HFFc6 (cell line): ENCODE measurements at places on chromosomes 5 and 9. TPM values are rescaled to one million over a fixed set of nuclear protein-coding genes. Genes with fewer than 3 reads are reported as not detected.

The SCGB3A2 gene
- not detected in 3 replicates for total RNA-seq

The ARL10 gene
- total RNA-seq, result 7.7 to 8.8 TPM (median 8.6 TPM) in 3 replicates

The ABCA1 gene
- 9.5 to 15.8 TPM (median 10.4 TPM) in 3 replicates for total RNA-seq

DNA sequence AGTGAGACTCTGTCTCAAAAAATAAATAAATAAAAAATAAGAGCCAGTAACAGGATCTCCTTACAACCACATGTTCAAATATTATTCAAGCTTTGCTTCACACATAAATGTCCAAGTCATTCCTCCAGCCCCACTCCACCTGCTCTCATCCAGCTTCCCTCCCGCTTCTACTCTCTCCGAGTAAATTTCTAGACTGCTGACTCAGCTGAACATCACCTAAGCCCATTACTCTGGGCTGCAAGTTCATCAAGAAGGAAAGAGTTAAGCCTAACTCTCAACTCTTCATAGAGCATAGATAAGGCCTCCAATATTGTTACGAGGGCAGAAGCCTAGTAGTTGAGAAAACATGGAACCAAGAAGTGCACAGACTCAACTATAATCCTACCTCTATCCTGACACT is 300.2 kb downstream of the FBXL17 start:
- DNase-seq, result no peak
- no peak overlapping the region for H3K4me3 ChIP-seq
- no peaks in the 10 kb centered on the region for H3K36me3 ChIP-seq
- no peak overlapping the region for H3K27ac ChIP-seq
- no peaks in the 10 kb centered on the region for H3K27me3 ChIP-seq

- H3K36me3 ChIP-seq, result no peaks in the 10 kb centered on the region
- H3K27me3 ChIP-seq, result no peaks in the 10 kb centered on the region
- H3K27ac ChIP-seq, result no peak overlapping the region; the same call in 1 of the 2 replicates
- DNase-seq, result peak; percentile 48
Measured at GRCh38 chr9:27548055-27548741, 18.6 kb upstream of the MOB3B start.

- H3K27ac ChIP-seq, result no peak overlapping the region
- peaks cover 38% of the 10 kb centered on the region for H3K4me1 ChIP-seq
- no peak for DNase-seq
- no peak overlapping the region for H3K4me3 ChIP-seq
Measured at GRCh38 chr9:134060546-134060945, 7.3 kb downstream of the BRD3 start.

The SGCD gene
- 5.8 to 6.6 TPM (median 6.3 TPM) in 3 replicates for total RNA-seq

DNA sequence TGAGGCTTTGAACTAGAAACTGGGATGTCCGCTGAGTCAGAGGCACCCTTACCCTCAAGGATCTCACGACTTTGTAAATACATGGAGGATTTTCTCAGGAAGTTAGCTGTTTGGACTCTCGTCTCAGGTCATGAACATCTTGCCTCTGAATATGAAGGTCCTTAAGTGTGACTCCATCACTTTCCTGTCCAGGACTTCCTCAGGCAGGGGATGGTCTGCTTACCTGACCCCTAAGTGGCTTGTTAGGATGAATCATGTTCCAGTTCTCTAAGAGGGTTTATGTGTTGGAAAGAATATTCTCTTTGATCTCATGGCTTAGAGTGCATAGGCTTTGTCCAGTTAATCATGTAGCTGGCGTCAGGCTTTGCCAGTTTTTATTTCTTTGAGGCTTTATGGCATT is 511.7 kb upstream of the KLF4 start:
- peaks cover 9% of the 10 kb centered on the region for H3K4me1 ChIP-seq
- no peaks in the 10 kb centered on the region for H3K36me3 ChIP-seq
- peaks cover 5% of the 10 kb centered on the region; the same call in 1 of the 2 replicates for H3K27me3 ChIP-seq
- H3K4me3 ChIP-seq, result no peak overlapping the region
- no peak for DNase-seq

The CATSPER3 gene
- total RNA-seq, result 0.24 to 0.41 TPM in 2 of 3 replicates, not detected in the other

- H3K36me3 ChIP-seq, result peaks cover 7% of the 10 kb centered on the region; the same call in 1 of the 2 replicates
- H3K4me3 ChIP-seq, result no peak overlapping the region
- no peak for DNase-seq
- peaks cover 2% of the 10 kb centered on the region; the same call in 1 of the 2 replicates for H3K27me3 ChIP-seq
- no peaks in the 10 kb centered on the region for H3K4me1 ChIP-seq
- H3K27ac ChIP-seq, result no peak overlapping the region
Measured at GRCh38 chr5:6260846-6261245, 117.5 kb downstream of the MED10 start.

GRCh38 chr9:35164711-35165110 is 2.9 kb downstream of the UNC13B start:
- H3K36me3 ChIP-seq, result no peaks in the 10 kb centered on the region; the same call in 1 of the 2 replicates
- peak; percentile 65 for DNase-seq

DNA sequence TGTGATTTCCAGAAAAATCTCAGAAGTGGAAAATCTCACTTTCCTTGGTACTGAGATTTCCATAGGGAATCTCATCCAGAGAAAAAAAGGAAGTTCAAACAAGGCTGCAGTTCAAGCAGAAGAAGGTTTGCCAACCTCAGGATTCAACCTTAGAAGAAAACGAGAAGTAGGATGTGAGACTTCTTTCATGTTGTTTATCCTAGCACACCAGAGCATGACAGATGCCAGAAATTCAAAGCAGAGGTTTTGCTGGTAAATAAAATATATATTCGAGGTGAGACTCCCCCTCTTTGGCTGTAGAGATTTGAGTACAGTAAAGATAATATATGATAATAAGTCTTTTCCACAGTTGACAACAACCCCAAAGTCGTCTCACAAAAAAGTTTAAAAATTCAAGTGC is 116.9 kb upstream of the SMC2 start:
- H3K4me3 ChIP-seq, result no peak overlapping the region
- H3K27me3 ChIP-seq, result no peaks in the 10 kb centered on the region
- H3K27ac ChIP-seq, result no peak overlapping the region
- H3K36me3 ChIP-seq, result no peaks in the 10 kb centered on the region
- H3K4me1 ChIP-seq, result no peaks in the 10 kb centered on the region

The ADAMTS2 gene
- 31.2 and 33.7 TPM in 2 replicates for total RNA-seq

- peak; percentile 49 for DNase-seq
- H3K36me3 ChIP-seq, result peaks cover 13% of the 10 kb centered on the region; the same call in 1 of the 2 replicates
- H3K4me3 ChIP-seq, result peak overlapping the region; percentile 20; the same call in 1 of the 2 replicates
- no peaks in the 10 kb centered on the region for H3K27me3 ChIP-seq
Measured at GRCh38 chr5:53424686-53425615, 55.5 kb upstream of the FST start.

GRCh38 chr9:131713016-131713415 is 26.9 kb downstream of the RAPGEF1 start:
- peak overlapping the region; percentile 97 for H3K27ac ChIP-seq
- H3K36me3 ChIP-seq, result no peaks in the 10 kb centered on the region
- H3K4me3 ChIP-seq, result no peak overlapping the region
- DNase-seq, result no peak
- peaks cover 4% of the 10 kb centered on the region; the same call in 1 of the 2 replicates for H3K27me3 ChIP-seq

- peaks cover 11% of the 10 kb centered on the region for H3K27me3 ChIP-seq
- no peaks in the 10 kb centered on the region for H3K36me3 ChIP-seq
- no peak overlapping the region for H3K4me3 ChIP-seq
- H3K27ac ChIP-seq, result no peak overlapping the region
- H3K4me1 ChIP-seq, result no peaks in the 10 kb centered on the region
- no peak for DNase-seq
Measured at GRCh38 chr5:35237580-35238376, 7.5 kb upstream of the PRLR start.

The PTGER4 gene
- total RNA-seq, result 1.4 and 3.4 TPM in 2 replicates
